NCI-H510A (cell line): ENCODE measurements at places on chromosomes 3 and 15.

- DNase-seq, result no peak
These were observed 27.0 kb downstream of the PLXNB1 start for GRCh38 chr3:48402907-48403306.

- no peak for DNase-seq
These were observed 390.5 kb downstream of the DIPK2A start for GRCh38 chr3:144362126-144362525.

DNA sequence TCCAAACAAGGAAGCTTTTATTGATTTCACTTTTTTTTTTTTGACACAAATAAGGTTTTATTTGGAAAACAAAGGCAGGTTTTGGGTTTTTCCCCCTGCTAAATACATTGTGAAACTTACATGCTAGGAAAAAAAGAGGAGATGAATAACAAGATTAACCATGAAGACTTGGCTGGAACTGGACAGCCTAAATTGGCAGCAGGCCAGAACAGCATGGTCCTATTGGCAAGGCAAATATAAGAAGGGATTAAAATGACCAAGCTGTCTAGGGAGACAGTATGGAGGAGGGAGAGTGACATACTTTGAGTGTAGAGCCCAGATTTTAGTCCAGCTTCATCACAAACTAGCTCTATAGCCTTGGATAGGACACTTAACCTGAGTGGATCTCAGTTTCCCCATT lies 63.9 kb upstream of the BBX start:
- DNase-seq, result no peak

- peak; percentile 1 for DNase-seq
These were observed 89.8 kb downstream of the LRRC3B start for GRCh38 chr3:26712211-26713026.

DNA sequence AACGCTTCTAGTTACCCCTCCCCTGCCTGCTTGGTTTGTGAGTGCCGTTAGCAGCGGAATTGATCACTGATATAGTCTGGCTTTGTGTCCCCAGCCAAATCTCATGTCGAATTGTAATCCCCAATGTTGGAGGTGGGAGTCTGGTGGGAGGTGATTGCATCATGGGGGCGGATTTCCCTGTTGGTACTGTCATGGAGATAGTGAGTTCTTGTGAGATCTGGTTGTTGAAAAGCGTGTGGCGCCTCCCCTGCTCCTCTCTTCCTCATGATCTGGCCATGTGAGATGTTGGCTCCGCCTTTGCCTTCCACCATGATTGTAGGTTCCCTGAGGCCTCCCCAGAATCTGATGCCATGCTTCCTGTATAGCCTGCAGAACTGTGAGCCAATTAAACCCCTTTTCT lies 47.3 kb upstream of the PGPEP1L start:
- DNase-seq, result no peak

DNA sequence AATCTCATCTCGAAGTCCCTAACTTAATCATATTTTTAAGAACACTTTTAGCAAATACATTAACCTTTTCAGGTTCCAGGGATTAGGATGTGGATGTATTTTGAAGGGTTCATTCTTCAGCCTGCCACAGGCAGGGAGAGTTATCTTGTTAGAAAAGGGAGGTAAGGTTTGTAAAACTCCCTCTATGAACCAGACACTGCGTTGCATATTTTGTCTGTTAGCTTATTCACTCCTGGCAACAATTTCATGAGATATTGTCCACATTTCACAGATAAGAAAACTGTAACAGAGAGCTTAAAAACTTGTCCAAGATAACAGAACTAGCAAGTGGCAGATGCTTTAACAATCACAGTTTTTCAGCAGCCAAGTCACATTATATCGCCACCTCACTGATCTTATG lies 155.4 kb downstream of the DIPK2A start:
- DNase-seq, result no peak

- DNase-seq, result no peak
These were observed 78.0 kb downstream of the GMPS start for GRCh38 chr3:155948476-155948875.

DNA sequence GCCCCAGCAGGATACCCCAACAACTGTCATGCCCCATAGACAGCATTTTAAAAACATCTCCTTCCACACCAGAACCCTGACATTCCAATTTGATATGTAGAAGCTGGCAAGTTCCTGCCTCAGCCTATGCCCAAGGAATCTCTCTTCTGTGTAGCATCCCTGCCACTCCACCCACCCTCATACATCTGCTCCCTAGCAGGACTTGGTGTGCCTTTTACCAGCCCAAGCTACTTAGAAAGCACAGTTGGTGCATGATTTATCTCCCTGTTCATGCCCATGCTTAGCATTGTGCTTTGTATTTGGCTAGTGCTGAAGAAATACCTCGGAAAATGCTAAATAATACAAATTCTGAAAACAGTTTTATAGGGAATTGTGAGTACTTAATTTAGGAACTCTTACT lies 236.9 kb upstream of the HES1 start:
- DNase-seq, result no peak

DNA sequence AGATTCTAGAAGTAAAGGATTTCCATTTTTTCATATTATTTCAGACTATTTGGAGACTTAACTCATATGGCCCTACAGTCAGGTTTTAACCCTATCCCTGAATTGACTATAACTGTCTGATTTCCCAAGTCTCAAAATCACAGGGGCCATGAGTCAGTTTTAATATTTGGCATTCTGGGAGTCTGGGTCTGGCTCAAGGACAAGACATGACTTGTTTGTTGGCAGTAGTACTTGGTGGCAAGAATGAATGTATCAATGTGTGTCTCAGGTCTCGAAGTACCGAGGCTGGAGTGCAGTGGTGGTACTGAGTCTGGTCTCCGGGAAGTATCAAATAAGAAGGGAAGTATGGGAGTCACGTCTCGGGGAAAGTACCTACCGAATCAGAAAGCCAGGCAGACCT lies 10.8 kb downstream of the UMPS start:
- DNase-seq, result no peak

DNA sequence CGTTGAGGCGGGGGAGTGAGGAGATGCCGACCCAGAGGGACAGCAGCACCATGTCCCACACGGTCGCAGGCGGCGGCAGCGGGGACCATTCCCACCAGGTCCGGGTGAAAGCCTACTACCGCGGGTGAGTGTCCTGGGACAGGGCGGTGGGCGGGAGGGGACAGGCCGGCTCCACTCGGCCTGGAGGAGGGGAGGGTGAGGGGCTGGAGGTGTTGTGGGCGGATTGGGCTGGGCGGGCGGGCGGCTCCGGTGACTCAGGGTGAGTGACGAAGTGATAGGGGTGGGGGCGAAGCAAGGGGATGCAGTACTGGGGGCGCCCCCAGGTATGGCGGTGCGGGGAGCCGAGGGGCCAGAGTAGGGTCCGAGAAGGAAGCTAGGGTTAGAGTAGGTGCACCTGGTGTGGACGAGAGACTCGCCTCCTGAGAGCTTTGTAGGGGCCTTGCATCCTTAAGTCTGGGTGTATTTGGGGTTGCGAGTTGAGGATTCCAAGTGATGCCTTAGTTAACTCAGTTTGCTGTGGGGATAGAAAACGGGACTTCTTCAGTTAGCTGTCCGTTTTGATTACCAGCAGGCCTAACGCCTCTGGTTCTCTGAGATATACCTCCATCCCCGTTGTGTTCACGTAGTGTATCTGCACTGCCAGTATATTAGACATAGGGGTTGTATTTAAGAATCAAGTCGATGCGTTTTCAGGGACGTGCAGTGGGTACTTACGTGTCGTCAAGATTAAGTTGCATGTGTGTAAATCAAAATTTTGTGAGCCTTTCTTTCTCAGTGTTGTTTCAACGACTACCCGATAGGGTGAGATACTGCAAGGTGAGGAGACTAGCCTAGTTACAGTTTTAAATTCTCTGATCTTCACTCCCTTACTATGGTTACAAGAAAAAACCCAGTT lies 670 bp downstream of the PRKCI start:
- peak; percentile 56 for DNase-seq

DNA sequence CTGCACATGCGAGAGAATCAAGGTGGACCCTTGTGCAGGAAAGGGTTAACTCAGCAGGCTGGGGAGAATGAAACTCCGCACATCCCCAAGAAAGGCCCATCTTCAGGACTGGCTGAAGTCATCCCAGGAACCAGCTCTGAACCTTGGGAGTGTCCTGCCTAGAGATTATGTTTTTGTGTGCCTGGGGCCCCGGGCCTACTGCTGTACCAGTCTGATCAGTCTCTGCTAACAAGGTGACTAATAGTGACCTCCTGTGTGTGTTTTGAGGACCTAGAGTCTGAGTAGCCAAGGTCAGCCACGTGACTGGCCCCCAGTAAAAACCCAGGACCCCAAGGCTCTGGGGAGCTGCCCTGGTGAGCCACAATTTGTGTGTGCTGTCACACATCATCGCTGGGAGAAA lies 58.2 kb downstream of the CYFIP1 start:
- no peak for DNase-seq

GRCh38 chr3:78338405-78338804 lies 1298.5 kb downstream of the ROBO2 start:
- no peak for DNase-seq

GRCh38 chr3:172564499-172564898 lies 41.3 kb upstream of the TNFSF10 start:
- no peak for DNase-seq

DNA sequence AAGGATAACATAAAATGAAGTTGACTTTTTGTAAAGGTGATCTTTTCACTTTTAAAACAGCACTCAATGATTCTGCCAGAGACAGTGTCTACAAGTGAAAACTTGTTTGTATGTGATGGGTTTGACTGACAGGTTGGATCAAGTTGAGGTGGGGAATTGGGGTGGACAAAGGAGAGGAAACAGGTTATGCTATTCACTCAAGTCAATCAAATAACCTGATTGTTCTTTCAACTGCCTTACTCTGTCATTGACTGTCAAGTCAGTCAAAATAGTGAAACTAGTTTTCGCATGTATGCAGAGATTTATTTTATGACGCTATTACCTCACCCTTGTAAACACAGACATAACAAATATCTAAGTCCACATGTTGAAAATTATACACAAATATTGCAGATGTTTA lies 187.7 kb downstream of the ROBO2 start:
- no peak for DNase-seq
